Ovary (tissue), 10 donors: ENCODE measurements at places on chromosomes 5 and 9. TPM values are rescaled to one million over a fixed set of nuclear protein-coding genes. Genes with fewer than 3 reads are reported as not detected.

- DNase-seq, result no peak
Measured at GRCh38 chr5:172303572-172304335, 20.2 kb upstream of the UBTD2 start.

DNA sequence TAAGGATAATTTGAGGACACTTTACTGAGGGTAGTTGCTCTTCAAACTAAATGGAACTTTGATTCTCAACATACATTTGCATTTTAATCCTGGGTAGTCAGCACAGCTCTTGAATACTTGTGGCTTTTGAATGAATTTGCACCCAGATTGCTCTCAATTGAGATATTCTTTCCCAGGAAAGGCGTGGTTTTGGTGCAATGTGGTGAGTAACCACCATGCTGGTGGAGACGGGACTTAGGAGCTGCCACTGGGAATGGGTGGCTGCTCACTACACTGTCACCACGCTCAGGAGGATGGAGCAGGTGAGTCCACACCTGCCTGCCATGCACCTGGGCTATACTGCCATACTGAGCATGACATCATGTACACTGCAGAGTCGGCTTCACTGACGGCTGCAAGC is 99.2 kb downstream of the IRX1 start:
- no peak for DNase-seq

DNA sequence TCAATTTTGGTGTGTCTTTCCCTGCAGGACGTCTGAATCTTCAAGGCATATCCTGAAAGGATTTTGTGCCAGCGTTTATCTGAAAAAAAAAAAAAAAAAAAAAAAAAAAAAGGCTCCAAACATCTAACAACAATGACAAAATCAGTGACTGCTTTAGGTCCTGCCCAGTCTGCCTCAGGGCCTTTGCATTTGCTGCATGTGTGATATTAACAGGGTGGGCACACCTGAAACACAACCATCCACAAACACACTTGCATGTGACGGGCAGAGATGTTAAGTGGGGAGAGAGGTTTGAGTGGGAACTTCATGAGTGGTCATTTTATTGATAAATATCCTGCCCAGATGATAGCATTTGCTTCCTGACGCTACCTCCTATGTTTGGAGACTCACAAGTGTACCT is 82.4 kb upstream of the SAP30L start:
- no peak for DNase-seq

Gene SPAG8
- 5.0 TPM for total RNA-seq

Gene EIF4E1B
- total RNA-seq, result not detected
